ENCODE measurements at places on chromosomes 5 and 9.

DNA sequence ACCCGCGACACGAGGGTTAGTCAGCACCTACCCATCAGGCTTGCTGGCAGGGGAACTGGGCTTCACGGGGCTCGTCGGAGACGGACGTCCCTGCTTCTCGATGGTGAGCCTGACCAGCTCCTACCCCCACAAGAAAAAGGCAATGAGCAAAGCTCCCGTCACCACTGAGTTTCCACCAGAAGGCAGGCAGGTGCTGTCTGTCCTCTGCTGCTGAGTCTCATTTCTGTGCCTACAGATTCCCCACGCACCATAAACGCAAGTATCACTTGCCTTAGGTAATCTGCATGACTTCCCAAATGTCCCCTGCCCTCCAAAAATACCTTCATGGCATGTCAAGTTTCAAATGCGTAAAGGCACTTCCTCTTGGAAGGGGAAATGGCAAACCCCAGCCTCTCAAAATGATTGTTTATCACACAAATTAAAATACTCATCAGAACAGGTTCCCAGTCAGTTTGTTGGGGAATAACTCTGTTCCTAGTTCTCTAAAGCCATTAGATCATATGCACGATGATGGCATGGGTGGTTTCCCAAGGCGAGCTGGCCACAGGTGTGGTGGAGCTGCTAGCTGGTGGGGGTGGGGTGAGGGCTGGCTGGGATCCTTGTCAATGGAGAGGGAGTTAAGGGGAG is 85.0 kb downstream of the PRRT1B start:
- no peak for DNase-seq

- no peak for DNase-seq
Measured at GRCh38 chr9:133323211-133323610, 12.8 kb downstream of the SURF6 start.

- DNase-seq, result no peak
Measured at GRCh38 chr9:100602342-100602801, 24.5 kb downstream of the CAVIN4 start.

- no peak for DNase-seq
Measured at GRCh38 chr5:14594378-14595074, 12.9 kb downstream of the OTULINL start.

GRCh38 chr9:106974341-106974740 is 111.4 kb downstream of the ZNF462 start:
- DNase-seq, result no peak

GRCh38 chr5:10679336-10679988 is 81.6 kb downstream of the DAP start:
- DNase-seq, result no peak

- no peak for DNase-seq
Measured at GRCh38 chr5:33297760-33298216, 143.0 kb upstream of the TARS1 start.

DNA sequence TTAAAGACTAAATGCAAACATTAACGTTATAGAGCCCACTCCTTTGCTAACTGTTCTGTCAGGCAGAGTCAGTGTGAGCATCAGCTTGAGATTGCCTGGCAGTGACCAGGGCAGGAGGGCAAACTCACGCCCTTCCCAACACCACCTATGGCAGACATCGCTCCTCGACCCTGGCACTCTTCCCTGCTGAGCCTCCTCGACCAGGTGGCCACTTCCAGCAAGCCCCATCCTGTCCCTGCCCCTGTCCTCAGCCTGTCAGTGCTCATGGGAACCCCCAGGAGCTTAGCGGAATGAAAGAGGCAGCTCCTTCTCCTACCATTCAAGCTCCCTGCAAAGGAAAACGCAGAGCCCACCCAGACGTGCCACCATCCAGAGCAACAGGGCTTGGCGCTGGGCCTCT is 42.0 kb downstream of the PRRT1B start:
- no peak for DNase-seq

DNA sequence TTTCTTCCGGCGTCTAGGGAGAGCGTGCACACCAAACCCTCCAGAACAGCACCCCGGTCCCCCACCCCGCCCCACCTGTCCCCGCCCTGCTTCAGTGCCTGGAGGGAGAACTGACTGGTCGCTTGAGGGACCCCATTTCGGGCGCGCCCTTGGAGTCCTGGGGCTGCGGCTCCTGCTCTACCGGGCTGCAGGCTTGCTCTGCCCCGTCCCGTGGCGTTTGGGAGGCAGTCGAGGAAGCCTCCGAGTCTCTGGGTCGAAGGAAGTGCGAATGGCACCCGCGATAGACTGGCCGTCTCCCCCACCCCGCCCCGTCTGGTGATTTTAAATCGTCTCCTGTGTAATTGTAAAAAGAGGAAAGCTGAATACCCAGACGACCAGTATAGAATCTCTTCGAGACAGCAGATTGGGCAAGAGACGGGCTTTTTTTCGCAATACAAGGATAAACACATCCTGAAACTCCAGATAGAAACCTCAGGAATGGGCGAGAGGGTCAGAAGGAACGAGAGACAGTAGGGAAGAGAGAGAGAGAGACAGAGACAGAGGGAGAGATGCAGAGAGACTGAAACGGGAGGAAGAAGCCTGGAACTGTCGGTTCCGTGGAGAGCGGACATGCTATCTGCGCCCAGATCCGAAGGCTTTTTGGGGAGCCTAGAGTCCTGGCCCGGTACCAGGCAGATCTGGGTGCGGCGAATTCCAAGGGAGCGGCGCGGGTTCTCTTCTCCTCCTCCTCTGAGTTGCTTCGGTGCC is 9.9 kb downstream of the PRDM6 start:
- DNase-seq, result no peak

All from activated T-helper 1 cell treated with anti-CD3 and anti-CD28 coated beads, Interleukin-2, amount 50 U/mL, for 16 hours (primary cell).